GM04504 (cell line): ENCODE measurements at places on chromosomes 12 and 14.
A peak's percentile ranks its signal among the peaks of the same experiment; 100 is the strongest.

DNA sequence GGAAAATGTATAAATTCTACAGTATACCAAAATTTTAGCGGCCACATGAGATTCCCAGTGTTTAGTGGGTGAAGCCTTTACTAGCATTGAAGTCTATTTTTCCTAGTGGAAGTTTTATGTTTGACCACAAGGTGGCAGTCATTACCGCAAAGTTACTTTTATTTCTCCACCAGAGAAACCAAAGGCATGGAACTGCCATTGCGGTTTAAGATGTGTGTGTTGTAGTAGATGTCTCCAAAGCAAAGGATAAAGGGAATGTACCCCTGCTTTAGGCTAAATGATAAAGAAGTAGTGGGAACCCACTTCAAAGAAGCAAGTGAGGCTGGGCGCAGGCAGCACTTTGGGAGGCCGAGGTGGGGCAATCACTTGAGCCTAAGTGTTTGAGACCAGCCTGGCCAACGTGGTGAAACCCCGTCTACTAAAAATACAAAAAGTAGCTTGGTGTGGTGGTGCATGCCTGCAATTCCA, 140.5 kb downstream of the PRKCH start:
- DNase-seq: peak; percentile 59

DNA sequence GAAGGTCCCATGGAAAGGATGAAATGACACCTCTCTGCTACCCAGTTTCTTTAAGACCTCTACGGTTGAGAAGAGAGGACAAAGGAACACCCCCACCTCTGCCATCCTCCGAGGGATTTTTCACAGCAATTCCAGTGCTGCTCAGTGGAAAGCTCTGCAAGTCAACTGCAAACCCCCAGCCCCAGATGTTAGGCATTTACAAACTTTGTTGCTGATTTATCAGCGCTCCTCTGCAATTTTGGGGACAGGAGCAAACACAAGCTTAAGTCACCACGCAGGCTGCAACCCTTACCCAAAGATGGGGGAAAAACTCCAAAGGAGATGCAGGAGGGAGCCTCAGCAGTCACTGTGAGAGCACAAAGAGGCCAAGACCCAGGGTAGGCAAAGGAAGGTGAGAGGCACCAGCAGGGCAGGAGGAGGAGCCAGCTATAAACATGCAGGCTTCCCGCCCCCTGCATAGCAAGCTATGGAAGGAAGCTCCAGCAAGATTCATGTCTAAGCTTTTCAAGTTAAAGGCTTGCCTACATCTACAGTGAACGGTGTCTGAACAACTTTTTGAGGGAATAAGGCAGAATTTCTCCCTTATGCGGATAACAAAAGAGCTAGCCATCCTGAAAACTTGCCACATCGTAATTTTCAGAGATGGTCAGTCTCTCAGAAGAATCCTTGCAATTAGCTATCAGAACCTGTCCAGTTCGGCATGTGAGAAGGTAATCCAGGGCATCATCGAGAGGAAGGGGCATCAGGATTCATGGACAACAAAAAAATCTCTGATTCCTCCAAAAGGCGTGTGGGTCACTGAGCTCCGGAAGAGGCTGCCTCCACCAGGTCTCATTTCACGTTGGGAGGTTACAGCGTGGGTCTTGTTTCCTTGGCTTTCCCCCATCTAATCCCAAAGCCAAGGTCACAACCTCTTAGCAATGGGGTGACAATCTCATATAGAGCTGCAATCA, 3.9 kb downstream of the CTDSP2 start:
- no peak for DNase-seq

DNA sequence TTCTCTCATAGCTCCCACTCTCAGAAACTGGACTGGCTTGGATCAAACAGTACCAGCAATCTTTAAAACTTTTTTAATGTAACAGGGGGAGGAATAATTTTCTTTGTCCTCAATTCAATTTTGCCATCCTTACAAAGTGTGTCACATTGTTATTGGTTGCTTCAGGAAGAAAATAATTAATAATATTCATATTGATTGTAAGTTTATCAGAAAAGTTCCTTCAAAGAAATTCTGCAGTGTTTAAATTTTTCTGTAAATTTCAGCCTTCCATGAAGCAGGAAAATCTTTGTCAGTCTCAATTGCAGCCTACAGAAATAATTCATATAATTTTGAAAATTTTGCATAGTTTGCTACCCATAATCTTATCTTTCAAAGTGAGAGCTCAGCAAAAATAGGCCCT, 1119.1 kb upstream of the ATXN7L3B start:
- no peak for DNase-seq

- DNase-seq: no peak
These were observed 3.4 kb downstream of the PRKAG1 start for GRCh38 chr12:49015196-49015595.

- DNase-seq: no peak
These were observed 18.2 kb upstream of the ITPR2 start for GRCh38 chr12:26851031-26851809.

- no peak for DNase-seq
These were observed 56.2 kb downstream of the FNTB start for GRCh38 chr14:65042731-65043372.

DNA sequence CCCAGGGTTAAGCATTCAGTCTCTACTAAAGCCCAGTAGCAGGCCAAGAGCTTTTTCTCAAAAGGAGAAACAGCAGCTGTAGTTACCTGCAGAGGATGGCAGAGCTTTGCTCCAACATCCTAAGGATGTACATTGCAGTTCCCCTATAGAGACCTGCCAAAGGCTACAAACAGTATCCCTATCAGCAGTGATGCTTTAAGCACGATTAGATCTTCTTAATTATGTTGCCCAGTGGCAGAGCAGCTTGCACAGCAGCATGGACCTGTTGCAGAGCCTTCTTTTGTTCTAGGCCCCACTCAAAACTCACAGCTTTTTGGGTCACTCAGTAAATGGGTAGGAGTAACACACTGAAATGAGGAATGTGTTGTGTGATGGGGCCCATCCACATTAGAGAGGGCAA, 46.4 kb upstream of the CRY1 start:
- no peak for DNase-seq
